Right atrium auricular region (tissue), 2 donors: ENCODE measurements at places on chromosomes 3 and 15. TPM values are rescaled to one million over a fixed set of nuclear protein-coding genes. Genes with fewer than 3 reads are reported as not detected.

- no peak for DNase-seq
Measured at GRCh38 chr15:84859144-84859543, 25.3 kb upstream of the SLC28A1 start.

CA12 gene
- total RNA-seq, result 5.5 TPM

DNA sequence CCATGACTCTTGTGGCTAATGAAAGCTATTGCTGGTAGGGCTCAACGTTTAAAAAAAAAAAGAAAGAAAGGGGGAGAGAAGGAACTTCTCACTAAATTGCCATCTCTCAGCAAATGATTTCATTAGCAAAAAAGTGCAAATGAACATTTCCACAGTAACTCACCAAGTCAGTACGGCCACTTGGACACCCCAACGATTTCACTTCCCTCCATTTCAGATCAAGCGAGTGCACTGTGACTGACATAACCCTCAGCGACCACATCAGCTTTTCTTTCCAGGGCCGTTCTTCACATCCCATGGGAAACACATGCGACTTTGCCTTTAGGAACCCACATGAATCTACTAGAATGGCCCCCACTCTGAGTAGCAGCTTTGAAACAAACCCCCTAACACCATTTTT lies 71.6 kb downstream of the OSBPL10 start:
- no peak for DNase-seq

MINAR1 gene
- 0.07 TPM for total RNA-seq

COLQ gene
- total RNA-seq, result 24.3 TPM
